ENCODE measurements at places on chromosomes 11 and 22.

- no peak for DNase-seq
Measured at GRCh38 chr22:22881116-22882000, 6.3 kb upstream of the IGLL5 start.

DNA sequence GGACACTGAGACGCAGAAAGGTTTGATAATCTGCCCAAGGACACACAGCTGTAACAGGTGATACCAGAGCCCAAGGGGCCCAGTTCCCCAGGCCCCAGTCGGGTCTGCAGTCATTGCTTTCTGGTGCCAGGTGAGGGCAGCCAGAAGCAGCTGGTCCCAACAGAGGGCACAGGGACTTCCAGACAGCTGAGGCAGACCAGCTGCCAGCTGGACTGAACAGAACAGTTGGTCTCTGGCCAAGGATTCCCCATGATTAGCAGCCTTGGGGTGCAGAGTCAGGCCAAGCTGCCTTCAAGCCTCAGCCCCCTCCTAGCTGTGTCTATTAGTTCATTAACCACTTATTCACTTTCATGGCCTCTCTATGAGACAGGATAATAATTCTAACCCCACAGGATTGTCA lies 105.6 kb downstream of the RRAS2 start:
- DNase-seq, result no peak

- DNase-seq, result no peak
Measured at GRCh38 chr11:119372260-119373058, 9.0 kb downstream of the USP2 start.

DNA sequence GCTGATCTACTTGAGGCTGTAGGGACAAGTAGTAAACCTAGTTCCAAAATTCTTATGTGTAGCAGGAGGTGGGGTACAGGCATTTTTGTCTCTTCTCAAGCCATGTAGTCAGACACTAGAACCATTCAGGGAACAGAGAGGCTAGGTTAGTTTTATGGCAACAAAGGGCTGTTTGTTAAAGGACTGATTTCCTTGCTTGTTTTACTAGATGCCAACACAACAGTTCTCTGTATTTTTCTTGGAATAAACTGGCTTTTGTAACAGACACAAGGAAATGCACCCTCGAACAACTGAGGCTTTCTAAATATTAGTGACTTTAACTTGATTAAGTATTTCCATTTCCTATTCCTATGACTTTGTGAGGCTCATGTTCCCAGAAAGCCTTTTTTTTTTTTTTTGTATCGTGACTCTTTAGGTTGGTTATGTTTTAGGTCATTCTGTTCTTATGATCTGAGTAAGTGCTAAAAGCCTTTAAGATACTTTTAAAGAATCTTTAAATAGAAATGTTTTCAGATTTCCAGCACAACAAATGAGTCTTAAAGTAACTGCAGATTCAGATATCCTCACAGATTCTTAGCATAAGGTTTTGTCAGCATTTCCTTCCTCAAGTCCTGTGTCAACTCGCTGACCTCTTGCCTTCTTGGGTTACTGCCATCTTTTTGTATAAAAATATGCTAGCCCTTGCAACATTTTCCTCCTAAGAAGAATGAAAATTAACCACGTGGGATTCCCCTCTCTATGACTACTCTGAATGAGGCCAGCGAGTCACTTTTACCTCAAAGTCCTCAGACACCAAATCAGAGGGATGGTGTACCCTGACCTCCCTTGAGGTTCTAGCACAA lies 92.5 kb downstream of the CCDC83 start:
- DNase-seq, result no peak

GRCh38 chr11:119608781-119609180 lies 120.2 kb downstream of the NECTIN1 start:
- DNase-seq, result no peak

DNA sequence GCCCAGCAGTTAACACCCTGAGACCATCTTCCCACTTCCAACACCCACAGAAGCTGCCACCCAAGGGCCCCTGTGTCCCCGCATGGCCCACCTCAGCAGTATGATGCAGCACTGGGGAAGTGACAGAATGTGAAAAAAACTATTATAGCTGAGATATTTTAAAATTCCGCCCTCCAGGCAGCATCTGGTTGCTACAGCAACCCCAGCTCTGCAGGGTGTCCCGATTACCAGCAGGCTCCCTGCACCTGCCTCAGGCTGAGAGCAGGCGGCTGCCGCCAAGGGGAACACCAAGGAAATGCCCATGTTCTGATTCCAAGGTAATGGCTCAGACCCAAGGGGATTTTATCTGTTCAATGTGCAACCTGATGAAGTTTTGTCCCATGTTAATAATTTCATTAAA lies 10.5 kb upstream of the TMEM121B start:
- no peak for DNase-seq

DNA sequence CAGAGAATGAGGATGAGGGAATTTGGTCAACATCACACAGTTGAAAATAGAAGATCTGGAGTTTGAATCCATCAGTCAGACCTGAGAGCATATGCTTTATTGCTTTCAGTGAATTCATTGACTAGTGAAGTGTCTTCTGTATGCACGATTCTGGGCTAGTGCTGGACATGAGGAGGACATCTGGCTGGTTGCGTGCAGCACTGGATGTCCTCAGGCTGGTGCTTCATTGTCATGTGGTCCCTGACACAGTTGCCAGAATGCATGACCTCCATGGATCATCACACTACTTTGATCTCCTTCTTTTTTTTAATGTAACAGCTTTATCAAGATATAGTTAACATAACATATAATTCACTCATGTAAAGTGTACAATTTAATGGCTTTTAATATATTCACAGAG lies 44.5 kb upstream of the MMP7 start:
- no peak for DNase-seq

DNA sequence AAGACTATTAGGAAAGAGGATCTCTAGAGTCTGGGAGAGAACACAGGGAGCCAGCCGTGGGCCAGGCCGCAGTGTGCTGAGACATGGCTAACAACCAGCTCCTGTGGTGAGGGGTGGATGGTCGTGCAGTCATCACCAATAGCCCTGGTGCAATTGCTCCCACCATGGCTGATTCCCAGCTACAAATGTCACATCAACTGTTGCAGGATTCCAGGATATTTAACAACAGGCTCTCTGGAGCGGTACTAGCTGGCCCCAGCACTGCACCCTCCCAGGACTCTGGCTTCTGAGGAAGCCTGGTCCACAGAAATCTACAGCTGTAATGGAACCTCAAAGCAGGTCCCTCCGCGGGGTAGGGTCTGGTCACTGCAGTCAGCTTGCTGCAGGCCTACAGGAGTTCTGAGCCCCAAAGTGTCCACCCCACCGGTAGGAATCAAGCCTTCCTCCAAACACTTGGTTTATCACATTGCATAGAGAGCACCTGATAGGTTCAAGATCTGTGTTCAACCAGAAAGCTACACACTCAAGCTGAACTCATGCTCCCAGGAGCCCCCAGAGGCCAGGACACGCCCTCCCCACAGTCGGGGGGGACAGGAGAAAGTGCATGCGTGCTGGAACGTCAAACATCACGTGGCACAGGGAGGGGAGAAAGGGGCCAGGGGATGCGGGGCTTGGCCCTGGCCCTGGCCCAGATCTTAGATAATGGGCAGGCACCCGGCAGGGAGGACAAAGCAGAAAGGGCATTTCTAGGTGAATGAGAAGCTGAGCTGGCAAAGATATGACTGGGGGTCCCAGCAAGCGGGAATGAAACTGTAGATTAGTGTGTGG lies 609.0 kb downstream of the TBC1D22A start:
- DNase-seq, result no peak

- DNase-seq, result no peak
Measured at GRCh38 chr11:108853864-108854263, 189.0 kb downstream of the DDX10 start.

DNA sequence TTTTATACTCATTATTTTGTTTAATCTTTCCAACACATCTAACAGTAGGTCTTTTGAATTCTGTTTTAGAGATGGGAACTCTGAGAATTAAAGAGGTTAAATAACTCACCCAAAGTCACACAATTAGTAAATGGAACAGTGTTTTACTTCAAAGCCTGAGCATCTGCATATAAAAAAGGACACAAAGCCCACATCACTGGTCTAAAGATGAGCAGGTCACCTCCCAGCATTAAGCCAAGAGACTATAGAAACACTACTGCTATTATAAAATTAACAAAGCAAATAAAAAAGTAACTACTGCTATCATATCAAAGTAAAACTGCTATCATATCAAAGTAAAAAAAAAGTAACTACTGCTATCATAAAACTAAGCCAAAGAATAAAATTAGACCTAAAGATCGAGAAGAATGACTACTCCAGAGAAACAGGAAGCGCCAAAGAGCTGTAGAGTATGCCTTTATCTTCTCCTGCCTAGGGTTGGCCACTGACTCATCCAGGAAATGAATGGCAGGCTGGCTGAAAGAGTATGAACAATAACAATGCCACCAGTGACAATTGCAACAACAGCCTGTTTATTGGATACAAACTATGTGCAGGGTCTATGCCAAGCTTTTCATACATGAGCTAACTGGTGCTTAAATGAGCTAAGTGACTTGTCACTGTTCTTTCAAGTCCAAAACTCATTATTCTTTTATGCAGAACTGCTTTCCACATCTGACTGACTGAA lies 1153.0 kb upstream of the TENM4 start:
- no peak for DNase-seq

DNA sequence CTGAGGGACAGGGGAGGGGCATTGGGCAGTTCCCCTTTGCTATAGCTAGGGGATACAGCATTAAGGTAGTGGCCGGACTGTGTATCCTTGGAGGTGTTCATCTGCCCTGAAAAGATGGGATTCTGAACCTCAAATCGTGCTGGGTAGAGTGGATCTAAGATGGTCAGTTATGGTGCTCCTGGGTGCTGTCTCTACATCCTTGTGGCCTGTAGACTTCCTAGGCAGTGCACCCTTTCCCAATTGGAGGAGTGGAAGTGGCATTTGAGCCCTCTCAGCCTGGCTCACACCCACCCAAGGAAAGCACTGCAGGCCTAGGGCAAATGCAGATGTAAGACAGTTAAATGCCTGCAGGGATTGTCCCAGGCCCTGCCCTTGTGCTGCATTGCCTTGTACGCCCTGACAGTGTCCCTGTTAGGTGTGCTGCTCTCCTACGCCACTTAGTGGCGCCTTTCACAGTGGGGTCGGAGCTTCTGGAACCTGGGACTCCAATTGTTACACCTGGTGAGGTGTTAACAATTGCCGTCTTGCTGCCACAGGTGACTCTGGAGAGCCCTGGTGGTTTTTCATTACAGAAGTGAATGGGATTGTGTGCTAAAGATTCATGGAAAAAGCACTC lies 35.0 kb downstream of the PPFIBP2 start:
- no peak for DNase-seq

DNA sequence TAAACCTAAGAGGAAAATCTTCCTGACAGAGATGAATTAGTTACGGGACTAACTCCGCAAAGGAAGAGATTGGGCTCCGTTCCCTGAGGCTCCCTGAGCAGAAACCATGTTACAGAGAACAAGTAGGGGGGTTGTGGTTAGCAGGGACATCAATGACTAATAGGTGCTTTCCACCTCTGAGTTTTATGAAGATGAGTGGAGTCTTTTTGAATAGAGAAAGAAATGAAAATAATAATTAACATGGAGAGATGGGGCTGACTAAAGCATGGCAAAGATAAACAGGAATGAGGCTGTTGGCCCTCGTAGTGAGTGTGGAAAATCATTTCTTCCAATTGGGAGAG lies 47.5 kb upstream of the PICALM start:
- DNase-seq, result peak; percentile 48

GRCh38 chr11:32072872-32073643 lies 17.8 kb upstream of the RCN1 start:
- DNase-seq, result no peak

DNA sequence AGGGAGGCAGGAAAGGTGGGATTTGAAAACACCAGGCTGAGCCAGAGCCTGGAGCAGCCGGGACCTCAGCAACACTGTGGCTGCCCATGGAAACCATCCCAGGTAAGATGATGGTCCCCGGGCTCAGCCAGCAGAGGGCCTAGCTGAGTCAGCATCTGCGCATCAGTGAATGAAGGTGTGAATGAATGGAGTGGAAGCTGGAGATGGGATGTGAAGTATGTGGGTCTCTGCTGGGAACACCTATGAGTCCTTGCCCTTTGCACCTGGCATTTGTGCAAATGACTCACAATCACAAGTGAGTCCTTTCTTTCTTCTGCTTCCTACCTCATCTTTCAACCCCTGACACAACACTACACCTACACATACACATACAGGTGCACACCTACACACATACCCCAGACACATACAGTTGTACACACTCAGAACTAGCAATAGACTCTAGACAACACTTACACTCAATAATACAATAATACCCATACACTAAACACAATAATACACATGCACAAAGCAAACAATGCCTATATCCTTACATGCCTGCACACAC lies 62.8 kb upstream of the PRDM11 start:
- DNase-seq, result no peak

GRCh38 chr11:119990309-119991021 lies 147.4 kb downstream of the TRIM29 start:
- DNase-seq, result no peak

DNA sequence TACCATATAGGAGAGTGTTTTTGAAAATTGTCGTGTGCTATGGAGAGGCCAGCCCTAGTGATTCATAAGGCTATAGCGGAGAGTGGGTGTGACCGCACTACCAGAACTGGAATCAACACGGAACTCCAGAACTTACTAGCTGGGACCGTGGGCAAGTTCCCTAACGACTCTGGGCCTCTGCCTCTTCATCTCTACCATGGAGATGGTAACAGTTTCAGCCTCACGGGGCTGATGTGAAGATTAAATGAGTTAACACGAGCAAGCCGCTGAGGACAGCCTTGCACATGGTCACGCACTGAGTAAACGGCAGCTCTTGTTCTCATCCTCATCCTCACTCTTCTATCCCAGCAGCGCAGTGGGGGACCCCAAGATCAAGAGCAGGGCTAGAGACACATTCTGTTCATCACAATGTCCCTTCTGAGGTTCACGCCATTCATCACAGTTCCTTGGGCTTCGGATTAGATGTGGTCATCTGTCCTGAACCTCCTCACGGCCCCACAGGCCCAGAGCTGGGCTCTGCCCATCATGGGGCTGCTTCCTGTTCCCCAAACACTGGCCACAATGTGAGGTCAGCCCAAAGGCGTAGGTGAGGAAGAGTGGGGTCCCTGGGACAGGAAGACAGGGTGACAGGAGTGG lies 47.2 kb upstream of the CD5 start:
- no peak for DNase-seq

DNA sequence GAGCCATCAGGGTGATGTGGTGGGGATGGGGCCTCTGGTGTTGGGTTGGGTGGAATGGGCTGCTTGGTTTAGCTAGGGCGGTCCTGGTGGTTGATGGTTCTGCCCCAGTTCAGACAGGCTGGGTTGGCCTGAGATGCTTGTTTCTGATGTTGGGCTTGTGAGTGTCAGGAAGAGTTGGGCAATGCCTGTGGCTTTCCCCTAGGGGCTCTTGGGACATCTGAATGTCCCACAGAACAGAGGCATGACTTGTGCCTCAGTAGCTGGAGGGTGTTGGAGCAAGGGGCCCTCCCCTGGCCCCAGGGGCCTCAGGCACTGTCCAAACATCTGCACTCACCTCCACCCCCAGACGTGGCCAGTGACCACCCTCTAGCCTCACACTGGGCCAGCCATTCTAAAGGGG lies 14.0 kb upstream of the CTSD start:
- DNase-seq, result no peak

GRCh38 chr22:24989541-24989951 lies 37.0 kb downstream of the KIAA1671 start:
- DNase-seq, result no peak
